GM23338 (cell line): ENCODE measurements at places on chromosomes 2 and 18. TPM values are rescaled to one million over a fixed set of nuclear protein-coding genes. Genes with fewer than 3 reads are reported as not detected.

CDH20 gene
- 0.31 and 1.0 TPM in 2 replicates for total RNA-seq

GAL3ST2 gene
- 0.24 and 1.5 TPM in 2 replicates for total RNA-seq

RGPD5 gene
- total RNA-seq: 15.4 and 18.0 TPM in 2 replicates

GRCh38 chr2:113795405-113795920 is 39.0 kb upstream of the SLC35F5 start:
- no peak for DNase-seq
